ENCODE measurements at places on chromosomes 16 and 17. TPM values are rescaled to one million over a fixed set of nuclear protein-coding genes. Genes with fewer than 3 reads are reported as not detected.

GRCh38 chr16:77212741-77213541 lies 13.7 kb downstream of the SYCE1L start:
- no peaks in the 10 kb centered on the region for H3K36me3 ChIP-seq
- H3K4me3 ChIP-seq: peak overlapping the region; percentile 94
- DNase-seq: peak; percentile 75

EIF3CL gene
- 46.0 TPM for polyA plus RNA-seq

CES5A gene
- polyA plus RNA-seq: not detected

DNA sequence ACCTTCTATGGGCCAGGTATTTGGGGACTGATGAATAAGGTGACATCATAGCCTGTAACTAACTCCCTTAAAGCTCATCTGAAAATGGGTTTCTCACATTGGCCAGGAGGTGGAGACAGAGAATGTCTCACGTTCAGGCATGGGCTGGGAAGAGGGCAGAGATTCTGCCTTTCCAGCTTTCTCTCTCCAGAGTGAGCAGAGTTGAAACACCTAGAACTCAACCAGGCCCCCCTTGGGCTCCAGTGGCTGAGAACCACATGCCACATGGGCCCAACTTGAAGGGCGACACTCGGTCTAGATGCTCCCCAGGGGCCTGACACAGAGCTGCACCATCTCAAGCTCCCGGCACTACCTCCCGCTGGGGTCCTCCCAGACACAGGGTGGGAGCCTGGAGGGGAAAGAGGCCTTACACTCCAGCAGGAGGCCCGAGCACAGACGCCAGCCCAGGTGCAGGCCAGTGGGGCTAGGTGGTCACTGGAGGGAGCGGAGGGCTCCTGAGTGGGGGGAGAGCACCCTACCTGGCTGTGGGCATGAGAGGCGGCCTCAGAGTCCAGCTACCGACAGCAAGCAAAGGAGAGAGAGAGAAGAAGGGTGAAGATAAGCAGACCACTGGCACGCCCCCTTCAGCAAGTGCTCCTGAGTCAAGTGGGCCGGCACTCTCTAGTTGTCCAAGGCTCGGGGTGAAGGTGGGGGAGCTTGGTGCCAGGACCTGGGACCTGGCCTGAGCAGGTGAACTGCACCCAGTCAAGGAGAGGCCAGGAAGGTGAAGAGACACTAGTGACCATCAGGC lies 55.9 kb downstream of the MYO18A start:
- no peak overlapping the region for H3K27ac ChIP-seq
- H3K27me3 ChIP-seq: no peaks in the 10 kb centered on the region
- H3K36me3 ChIP-seq: no peaks in the 10 kb centered on the region
- H3K4me3 ChIP-seq: no peak overlapping the region
- H3K4me1 ChIP-seq: peaks cover 11% of the 10 kb centered on the region
- DNase-seq: no peak

DNAH17 gene
- polyA plus RNA-seq: 0.38 TPM

DNA sequence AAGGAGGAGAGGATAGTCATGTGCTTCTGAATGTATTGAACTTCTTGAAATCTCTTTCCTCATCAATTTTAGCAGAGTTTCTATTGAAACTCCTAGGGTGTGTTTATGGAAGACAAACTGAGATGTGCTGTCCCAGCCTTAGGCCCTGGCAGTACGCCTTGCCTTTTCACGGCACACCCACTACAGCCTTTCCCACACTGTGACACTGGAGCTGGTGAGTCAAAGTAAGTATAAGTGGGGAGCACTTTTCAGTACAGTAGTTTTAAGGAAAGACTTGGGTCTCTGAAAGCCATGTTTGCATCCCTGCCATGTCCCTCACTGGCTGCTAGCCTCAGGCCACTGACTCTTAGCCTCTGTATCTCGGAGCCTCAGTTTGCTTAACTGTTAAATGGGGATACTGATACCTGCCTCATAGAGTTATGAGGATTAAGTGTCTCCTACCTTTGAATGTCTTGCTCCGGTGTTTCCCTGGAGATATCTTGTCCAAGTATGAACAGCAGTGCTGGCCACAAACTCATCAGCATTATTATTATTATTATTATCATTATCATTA lies 144.7 kb upstream of the CRHR1 start:
- no peak overlapping the region for H3K27ac ChIP-seq
- peaks cover 6% of the 10 kb centered on the region for H3K4me1 ChIP-seq
- no peak for DNase-seq
- H3K4me3 ChIP-seq: no peak overlapping the region
- no peaks in the 10 kb centered on the region for H3K36me3 ChIP-seq

GRCh38 chr17:34171245-34171818 lies 83.8 kb upstream of the CCL2 start:
- H3K27ac ChIP-seq: no peak overlapping the region
- no peak overlapping the region for H3K4me3 ChIP-seq
- no peaks in the 10 kb centered on the region for H3K36me3 ChIP-seq
- no peaks in the 10 kb centered on the region for H3K4me1 ChIP-seq
- DNase-seq: peak; percentile 47
- H3K27me3 ChIP-seq: peaks cover 26% of the 10 kb centered on the region

DNA sequence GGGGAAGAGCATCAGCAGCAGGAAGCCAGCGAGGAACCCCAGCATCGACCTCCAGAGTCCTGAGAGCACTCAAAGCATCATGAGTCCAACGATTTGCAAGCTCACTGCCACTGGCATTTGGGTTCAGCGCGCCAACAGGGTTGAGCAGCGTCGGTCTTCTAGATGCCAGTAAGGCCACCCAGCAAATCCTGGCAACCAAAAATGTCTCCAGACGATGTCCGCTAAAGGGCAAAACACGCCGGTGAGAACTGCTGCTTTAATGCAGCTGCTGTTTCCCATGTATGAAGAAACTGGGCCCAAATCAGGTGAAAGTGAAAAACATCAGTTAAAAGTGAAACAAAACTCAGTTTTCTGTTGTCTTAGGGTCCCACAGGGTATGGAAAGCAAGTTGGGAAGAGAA lies 70.2 kb downstream of the ANKRD11 start:
- peak overlapping the region; percentile 30 for H3K4me3 ChIP-seq
- no peak for DNase-seq
- H3K27me3 ChIP-seq: no peaks in the 10 kb centered on the region
- H3K36me3 ChIP-seq: peaks cover 57% of the 10 kb centered on the region
- H3K4me1 ChIP-seq: peaks cover 85% of the 10 kb centered on the region
- peak overlapping the region; percentile 94 for H3K27ac ChIP-seq

- H3K4me3 ChIP-seq: no peak overlapping the region
- H3K4me1 ChIP-seq: peaks cover 8% of the 10 kb centered on the region
- H3K27me3 ChIP-seq: no peaks in the 10 kb centered on the region
- no peak for DNase-seq
- H3K36me3 ChIP-seq: no peaks in the 10 kb centered on the region
- no peak overlapping the region for H3K27ac ChIP-seq
These were observed 162.0 kb downstream of the CHD9 start for GRCh38 chr16:53216798-53217197.

GRCh38 chr17:21140911-21141310 lies 14.1 kb downstream of the DHRS7B start:
- peaks cover 7% of the 10 kb centered on the region for H3K36me3 ChIP-seq
- H3K4me1 ChIP-seq: peaks cover 2% of the 10 kb centered on the region
- no peaks in the 10 kb centered on the region for H3K27me3 ChIP-seq
- no peak overlapping the region for H3K4me3 ChIP-seq
- no peak for DNase-seq
- H3K27ac ChIP-seq: no peak overlapping the region

GRCh38 chr17:5272322-5272721 lies 9.8 kb upstream of the RABEP1 start:
- H3K36me3 ChIP-seq: no peaks in the 10 kb centered on the region
- no peaks in the 10 kb centered on the region for H3K4me1 ChIP-seq
- H3K27me3 ChIP-seq: no peaks in the 10 kb centered on the region
- H3K4me3 ChIP-seq: no peak overlapping the region
- no peak overlapping the region for H3K27ac ChIP-seq

TEX19 gene
- polyA plus RNA-seq: not detected

- H3K4me1 ChIP-seq: no peaks in the 10 kb centered on the region
- H3K4me3 ChIP-seq: no peak overlapping the region
- no peaks in the 10 kb centered on the region for H3K27me3 ChIP-seq
- DNase-seq: no peak
- no peak overlapping the region for H3K27ac ChIP-seq
These were observed 30.3 kb downstream of the CHD9NB start for GRCh38 chr16:53022374-53022773.

ZSCAN10 gene
- polyA plus RNA-seq: not detected

GRCh38 chr17:73340093-73340596 lies 28.3 kb upstream of the CDC42EP4 start:
- no peaks in the 10 kb centered on the region for H3K27me3 ChIP-seq
- no peak overlapping the region for H3K4me3 ChIP-seq
- H3K27ac ChIP-seq: no peak overlapping the region
- H3K4me1 ChIP-seq: peaks cover 3% of the 10 kb centered on the region

DNA sequence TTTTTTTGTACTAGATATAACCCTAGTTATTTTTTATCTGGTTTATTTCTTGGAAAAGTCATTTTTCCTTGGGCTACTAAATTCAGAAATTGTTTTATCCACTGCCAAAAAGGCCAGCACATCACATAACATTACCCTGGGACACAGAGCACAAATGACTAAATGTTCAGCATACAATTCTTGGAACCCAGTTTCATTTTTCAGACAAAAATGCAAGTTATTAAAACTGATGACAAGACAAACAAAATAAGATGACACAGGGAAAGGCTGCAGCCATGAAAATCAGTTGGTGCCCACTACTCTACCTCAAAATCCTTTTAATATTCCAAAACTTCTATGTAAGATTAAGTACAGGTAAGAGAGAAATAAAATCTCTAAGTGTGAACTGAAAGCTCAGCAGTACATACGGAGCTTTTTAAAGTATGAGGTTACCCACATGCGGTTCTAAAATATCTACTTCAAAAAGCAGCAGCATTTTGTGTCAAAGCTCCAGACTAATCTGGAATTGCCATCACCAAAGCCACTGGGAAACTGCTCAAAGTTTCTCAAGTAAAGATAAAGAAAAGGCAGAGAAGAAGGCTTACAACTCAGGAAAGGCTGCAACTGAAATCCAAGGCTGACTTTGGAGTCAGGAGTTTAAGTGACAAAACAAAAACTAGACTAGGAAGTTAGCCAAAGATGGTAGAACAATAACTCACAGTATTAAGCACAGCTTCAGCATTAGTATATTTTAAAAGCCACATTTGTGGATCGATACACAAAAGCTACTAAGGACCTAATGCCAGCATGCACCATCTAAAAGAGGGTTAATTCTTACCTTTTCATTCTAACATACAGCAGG lies 41.4 kb downstream of the AP1G1 start:
- peaks cover 22% of the 10 kb centered on the region for H3K36me3 ChIP-seq
- H3K27me3 ChIP-seq: no peaks in the 10 kb centered on the region
- DNase-seq: no peak
- H3K27ac ChIP-seq: no peak overlapping the region
- peaks cover 7% of the 10 kb centered on the region for H3K4me1 ChIP-seq

GRCh38 chr16:82682767-82683166 lies 56.0 kb downstream of the CDH13 start:
- H3K4me1 ChIP-seq: peaks cover 1% of the 10 kb centered on the region

TMEM114 gene
- polyA plus RNA-seq: not detected

MMP28 gene
- polyA plus RNA-seq: 30.1 TPM

GRCh38 chr17:69654981-69655855 lies 240.7 kb downstream of the MAP2K6 start:
- H3K4me1 ChIP-seq: no peaks in the 10 kb centered on the region
- H3K27me3 ChIP-seq: no peaks in the 10 kb centered on the region
- no peak overlapping the region for H3K27ac ChIP-seq
- DNase-seq: no peak

- no peak overlapping the region for H3K4me3 ChIP-seq
- H3K27ac ChIP-seq: no peak overlapping the region
- DNase-seq: no peak
- H3K4me1 ChIP-seq: no peaks in the 10 kb centered on the region
These were observed 82.4 kb downstream of the KCNJ2 start for GRCh38 chr17:70251706-70252105.

DNA sequence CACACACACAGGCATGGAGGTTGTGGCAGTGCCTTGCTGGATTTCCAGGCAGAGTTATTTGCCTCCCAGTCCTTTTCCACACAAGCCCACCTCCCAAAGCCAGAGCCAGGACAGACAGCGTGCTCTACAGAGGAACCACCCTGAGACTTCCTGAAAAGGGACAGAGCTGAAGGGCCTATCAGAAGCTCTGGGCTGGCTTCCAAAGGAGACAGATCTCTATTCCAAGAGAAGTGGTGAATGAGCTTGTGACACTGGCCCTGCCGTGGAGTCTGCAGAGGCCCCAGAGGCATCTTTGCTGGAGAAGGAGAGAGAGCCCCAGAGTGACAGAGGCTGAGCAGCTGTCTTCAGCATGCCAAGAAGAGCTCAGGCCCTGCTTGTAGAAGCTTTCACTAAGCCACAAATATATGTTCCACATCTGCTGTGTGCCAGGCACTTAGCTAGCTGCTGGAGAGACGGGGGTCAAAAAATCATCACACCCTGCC lies 8.3 kb upstream of the LPCAT2 start:
- H3K4me3 ChIP-seq: no peak overlapping the region
- no peak overlapping the region for H3K27ac ChIP-seq
- H3K4me1 ChIP-seq: peaks cover 2% of the 10 kb centered on the region
- H3K36me3 ChIP-seq: no peaks in the 10 kb centered on the region

DNA sequence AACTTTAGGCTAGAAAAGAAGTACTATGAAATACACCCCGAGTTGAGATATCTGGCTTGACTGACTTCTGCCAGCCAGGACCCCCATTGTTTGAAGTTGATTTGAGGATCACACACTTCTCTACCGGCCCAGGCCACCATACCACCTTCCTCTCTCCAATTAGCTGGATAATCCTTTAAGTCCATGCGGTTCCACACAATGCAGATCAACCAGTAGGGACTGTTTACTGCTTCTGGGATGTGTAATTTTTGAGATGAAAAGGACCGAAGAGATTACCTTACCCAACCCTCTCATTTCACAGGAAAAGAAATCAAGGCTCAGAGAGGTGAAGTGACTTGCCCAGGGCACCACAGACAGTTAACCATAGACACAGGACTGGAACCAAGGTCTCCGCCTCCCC lies 20.5 kb downstream of the ERN1 start:
- no peak for DNase-seq
- H3K27me3 ChIP-seq: no peaks in the 10 kb centered on the region
- no peak overlapping the region for H3K4me3 ChIP-seq
- no peaks in the 10 kb centered on the region for H3K36me3 ChIP-seq
- H3K4me1 ChIP-seq: peaks cover 41% of the 10 kb centered on the region

- H3K27me3 ChIP-seq: no peaks in the 10 kb centered on the region
- no peaks in the 10 kb centered on the region for H3K36me3 ChIP-seq
- H3K27ac ChIP-seq: no peak overlapping the region
- peaks cover 7% of the 10 kb centered on the region for H3K4me1 ChIP-seq
- no peak overlapping the region for H3K4me3 ChIP-seq
These were observed 7.4 kb downstream of the PRCD start for GRCh38 chr17:76547183-76547641.

- DNase-seq: no peak
- H3K4me1 ChIP-seq: peaks cover 78% of the 10 kb centered on the region
- H3K27ac ChIP-seq: no peak overlapping the region
- H3K4me3 ChIP-seq: peak overlapping the region; percentile 87
These were observed 2.6 kb downstream of the BBS2 start for GRCh38 chr16:56517206-56517605.

DNA sequence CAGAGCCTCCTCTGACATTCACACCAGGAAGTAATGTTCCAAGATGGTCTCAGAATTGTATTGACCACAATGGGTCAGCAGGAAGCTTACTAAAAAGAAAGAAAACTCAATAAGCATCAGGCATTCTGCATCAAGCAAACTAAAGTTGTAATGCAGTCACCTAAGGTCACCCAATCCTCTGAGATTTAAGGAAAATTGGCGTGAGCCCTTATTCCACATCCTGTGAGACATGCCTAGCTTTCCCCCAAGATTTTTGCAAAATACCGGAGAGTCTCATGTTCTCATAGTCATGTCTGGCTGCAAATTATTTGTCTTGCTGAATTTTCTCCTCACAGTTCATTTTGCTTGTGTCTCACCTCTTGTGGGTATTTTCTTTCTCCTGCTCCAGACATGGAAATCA lies 417.1 kb upstream of the SOX9 start:
- no peak overlapping the region for H3K4me3 ChIP-seq
- no peak for DNase-seq
- H3K27me3 ChIP-seq: no peaks in the 10 kb centered on the region
- H3K27ac ChIP-seq: no peak overlapping the region
- H3K36me3 ChIP-seq: no peaks in the 10 kb centered on the region
